HL-60 (cell line): ENCODE measurements at places on chromosomes 6 and 20.

- DNase-seq, result no peak
Measured at GRCh38 chr6:136169394-136170148, 80.5 kb downstream of the MTFR2 start.

GRCh38 chr6:109655761-109656262 is 35.2 kb downstream of the AK9 start:
- no peak for DNase-seq

GRCh38 chr6:36129941-36130666 is at the start of gene MAPK13:
TSS of gene MAPK13 (plus strand) at chr6:36130513. CDS start at chr6:36130583, 70 bp downstream.
- no peak for DNase-seq

DNA sequence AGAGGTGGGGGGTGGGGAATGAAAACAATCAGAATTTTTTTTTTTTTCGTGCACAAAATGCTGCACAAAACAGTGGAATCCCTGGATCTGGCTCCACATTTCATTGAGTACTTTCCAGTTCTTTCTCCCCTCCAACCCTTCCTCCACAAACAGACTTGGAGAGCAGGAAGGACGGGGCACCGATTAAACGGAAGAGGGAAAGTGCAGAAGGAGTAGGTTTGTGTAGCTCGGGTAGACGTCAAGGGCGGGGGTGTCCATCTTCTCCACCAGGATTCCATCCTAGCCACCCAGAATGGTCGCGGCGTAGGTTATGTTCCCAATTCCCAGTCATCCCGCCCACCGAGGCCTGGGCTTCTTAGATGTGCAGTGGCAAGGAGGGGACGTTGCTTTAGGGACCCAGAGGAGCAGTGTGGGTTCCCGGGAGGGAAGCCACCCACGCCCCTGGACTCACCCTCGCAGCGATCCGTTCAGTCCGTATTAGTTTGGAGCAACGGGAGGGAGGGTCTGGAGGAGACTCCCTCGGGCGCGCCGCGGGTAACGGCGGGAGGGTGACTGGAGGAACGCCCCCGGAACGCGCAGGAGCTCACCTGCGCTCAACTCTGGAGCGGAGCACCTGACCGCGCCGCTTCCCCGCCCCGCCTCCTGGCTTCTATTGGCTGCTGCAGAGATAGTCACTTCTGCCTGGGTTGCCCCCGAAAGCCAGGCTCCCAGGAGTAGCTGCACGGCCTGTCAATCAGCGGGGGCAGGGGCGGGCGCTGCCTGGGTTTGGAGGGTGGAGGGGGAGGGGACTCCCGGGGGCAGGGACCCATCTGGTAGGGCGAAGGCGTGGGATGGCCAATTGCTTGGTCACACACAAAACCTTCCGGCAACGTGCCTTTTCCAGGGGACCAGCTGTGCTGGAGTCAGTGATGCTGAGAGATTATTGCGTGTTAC is at the start of gene ENPP5:
TSS of gene ENPP5 (minus strand) at position 624 of the 933 bp plus-strand sequence. CDS start 2,718 bp downstream, outside the sequence.
- DNase-seq, result no peak

DNA sequence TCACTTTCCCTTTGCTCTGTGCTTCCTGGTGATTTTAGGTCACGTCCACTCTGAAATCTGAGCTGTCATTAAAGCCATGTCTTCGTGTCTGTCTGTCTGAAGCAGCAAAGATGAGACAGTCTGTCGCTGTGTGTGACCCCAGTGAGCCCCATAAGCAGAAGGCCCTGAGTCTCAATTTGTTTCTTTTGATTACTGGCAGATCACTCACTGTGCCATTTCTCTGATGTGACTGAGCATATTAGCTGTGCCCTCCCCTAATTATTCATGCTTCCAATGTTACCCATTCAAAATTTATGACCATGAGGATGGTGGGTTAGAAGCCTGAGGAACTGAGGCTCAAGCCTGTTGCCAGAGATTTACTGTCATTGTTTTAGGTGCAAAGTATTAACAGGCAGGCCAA is 117.6 kb downstream of the PLCB1 start:
- no peak for DNase-seq

DNA sequence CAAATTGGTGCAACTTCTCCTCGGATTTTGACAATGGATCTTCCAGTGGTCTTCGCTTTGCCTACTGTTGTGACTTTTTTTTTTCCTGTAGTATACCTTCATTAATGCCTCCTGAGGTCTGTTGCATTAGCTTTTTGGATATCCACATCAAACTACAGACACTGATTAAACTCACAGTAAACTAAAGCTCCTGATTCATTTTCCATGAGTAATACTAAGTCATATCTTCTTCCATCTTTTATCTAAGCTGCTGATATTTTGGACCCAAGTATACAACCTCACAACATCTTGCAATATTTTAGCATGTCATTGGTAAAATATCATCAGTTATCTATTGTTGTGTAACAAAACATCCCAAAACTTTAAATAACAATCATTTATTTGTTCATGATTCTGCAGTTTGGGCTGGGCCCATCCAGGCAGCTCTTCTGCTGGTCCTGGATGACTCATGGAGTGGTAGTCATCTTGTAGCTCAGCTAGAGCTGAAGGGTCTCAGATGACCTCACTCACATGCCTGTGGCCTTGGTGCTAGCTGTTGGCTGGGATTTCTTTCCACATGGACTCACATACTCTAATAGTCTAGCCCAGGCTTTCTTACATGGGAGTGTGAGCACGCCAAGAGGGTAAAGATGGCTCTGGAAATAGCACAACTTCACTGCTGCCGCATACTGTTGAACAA is 78.3 kb upstream of the SRSF6 start:
- DNase-seq, result no peak

GRCh38 chr20:54168961-54169862 is 4.6 kb downstream of the CYP24A1 start:
- DNase-seq, result no peak

- DNase-seq, result no peak
Measured at GRCh38 chr20:43915211-43916072, 790 bp downstream of the TOX2 start.

GRCh38 chr6:25596928-25597818 is 54.8 kb upstream of the SCGN start:
- no peak for DNase-seq

DNA sequence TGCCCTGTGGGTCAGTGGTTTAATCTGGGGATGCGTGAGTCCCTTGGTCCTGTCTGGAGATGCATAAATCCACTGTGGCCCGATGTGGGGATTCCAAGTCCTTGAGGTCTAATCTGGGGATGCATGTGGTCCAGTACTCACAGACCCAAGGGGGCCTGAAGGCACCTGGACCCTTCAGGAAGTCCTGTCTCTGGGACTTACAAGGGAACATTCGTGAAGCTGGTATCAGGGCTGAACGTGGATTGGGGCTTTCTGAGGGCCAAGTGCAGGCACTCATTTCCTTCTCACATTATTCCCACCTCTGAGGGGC is 25.2 kb upstream of the GTSF1L start:
- no peak for DNase-seq
